ENCODE measurements at places on chromosomes 4 and X.

- no peak for DNase-seq
Measured at GRCh38 chr4:147366164-147366563, 114.7 kb upstream of the EDNRA start.

GRCh38 chrX:129092242-129092641 lies 431.0 kb downstream of the SMARCA1 start:
- DNase-seq = no peak

- no peak for DNase-seq
Measured at GRCh38 chrX:54920610-54921426, at the start of gene TRO. Gene TRO (plus strand): TSS chrX:54920824. CDS start chrX:54922247, 1,423 bp downstream.

DNA sequence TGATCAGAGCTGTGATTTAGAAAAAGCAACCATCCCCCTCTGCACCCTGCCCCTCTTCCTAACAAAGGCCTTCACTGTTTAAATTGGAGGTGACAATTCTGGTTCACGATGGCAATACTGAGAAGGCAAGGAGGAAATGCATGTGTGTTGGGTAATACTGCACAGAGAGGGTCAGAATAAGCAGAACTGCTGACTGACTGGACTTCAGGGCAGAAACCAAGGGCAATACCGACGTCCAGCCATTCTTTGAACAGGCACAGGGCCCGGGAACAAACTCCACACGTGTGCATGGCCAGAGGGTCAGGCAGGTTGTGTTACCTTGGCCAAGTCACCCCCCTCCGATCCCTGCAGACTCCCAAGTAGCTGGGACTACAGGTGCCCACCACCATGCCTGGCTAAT lies 6.0 kb downstream of the ACSL1 start:
- no peak for DNase-seq

DNA sequence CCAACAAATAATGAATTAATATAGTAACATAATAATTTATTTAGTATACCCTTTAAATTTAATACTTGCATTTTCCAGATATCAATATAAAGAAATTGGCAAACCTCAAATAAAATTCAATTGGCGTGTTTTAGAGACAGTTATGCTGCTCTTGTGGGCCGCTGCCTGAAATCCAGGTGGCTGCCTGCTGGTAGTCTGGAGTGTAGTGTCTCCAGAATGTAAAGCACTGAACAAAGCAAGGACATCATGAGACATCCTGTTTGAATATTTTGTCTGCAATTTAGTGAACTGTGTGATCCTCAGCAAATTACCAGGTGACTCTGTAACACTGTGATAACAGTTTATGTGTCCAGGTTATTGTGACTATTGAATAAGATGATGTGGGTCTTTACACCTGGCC lies 29.9 kb downstream of the ZFP42 start:
- no peak for DNase-seq

DNA sequence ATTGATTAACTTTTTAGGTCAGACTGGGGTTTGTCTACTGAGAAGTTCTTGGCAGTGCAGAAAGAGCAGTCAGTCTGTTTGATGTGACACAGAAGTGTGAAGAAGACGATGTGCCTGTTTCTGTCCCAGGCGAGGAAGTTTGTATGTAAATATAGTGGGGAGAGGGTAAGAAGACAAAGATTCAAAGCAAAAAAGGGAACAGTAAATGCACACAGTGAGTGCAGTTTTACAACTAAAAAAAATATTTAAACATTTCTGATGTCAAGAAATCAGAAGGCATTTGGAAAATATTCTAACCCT lies 264.9 kb downstream of the RAPGEF2 start:
- DNase-seq = no peak

DNA sequence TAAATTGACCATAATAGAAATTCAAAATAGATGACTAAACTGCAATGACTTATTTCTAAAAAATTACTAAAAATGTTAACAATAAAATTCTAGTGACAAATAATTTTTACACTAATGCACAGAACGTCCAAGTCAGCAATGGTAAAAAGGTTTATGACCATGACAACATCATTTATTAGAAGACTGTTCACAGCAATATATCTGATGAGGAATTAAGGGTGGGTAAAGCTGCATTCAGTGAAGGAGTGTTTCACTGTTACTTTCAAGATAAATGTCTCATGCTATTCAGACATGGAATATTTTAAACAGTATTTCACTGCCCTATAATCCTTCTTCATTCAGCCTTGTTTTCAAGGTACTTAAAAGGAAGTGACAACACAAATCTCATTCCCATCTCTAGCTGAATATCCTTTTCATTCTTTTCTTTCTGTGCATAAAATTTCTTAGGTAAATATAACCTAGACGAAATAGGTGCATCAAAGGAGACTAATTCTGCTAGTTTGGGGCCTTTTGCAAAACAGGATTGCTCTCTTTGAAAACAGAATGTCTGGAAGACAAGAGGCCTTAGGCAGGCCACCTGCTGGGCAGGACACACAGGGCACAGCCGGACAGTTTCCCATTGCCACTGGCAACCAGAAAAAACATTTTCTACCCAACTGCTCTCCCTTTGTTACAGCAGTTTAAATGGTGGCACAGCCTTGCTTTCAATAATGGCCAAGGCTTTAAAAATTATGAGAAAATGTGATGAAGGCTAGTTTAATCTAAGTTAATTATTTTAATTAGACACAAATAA lies 600.3 kb downstream of the SPRY1 start:
- no peak for DNase-seq

GRCh38 chrX:68724531-68725020 lies 77.1 kb downstream of the STARD8 start:
- DNase-seq = no peak

DNA sequence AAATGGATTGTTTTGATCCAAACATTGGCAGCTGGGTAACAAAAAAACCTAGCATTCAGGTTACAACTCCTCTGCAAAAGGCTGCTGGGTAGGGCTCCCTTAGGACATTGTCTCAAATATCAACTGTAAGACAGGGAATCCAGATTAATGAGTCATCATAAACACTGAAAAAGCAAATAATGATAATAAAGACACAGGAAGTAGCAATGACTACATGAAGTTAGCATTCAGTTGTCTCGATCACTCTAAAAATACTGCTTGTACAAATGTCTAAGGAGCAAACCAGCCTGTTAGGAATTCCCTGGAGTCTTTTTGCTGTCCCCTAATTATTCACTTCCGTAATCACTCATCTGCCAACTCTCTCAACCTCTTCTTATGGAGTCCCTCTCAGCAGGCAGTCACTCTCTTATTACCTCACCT lies 259.2 kb downstream of the GPC3 start:
- DNase-seq = no peak

DNA sequence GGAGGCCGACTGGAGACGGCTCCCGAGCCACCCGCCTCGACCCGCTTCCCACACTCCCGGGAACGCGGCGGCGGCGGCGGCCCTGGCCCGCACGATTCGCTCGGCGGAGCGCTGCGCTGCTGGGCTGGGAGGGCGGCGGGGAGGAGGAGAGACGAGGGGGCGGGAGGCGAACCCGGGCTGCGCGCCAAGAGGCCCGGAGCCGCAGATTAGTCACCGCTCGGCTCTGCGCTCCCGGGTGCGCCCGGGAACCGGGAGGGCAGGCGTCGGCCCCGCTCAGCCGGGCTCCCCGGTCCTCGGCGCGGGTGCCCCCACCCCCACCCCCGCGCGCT lies 11.2 kb upstream of the BCOR start:
- DNase-seq = no peak

DNA sequence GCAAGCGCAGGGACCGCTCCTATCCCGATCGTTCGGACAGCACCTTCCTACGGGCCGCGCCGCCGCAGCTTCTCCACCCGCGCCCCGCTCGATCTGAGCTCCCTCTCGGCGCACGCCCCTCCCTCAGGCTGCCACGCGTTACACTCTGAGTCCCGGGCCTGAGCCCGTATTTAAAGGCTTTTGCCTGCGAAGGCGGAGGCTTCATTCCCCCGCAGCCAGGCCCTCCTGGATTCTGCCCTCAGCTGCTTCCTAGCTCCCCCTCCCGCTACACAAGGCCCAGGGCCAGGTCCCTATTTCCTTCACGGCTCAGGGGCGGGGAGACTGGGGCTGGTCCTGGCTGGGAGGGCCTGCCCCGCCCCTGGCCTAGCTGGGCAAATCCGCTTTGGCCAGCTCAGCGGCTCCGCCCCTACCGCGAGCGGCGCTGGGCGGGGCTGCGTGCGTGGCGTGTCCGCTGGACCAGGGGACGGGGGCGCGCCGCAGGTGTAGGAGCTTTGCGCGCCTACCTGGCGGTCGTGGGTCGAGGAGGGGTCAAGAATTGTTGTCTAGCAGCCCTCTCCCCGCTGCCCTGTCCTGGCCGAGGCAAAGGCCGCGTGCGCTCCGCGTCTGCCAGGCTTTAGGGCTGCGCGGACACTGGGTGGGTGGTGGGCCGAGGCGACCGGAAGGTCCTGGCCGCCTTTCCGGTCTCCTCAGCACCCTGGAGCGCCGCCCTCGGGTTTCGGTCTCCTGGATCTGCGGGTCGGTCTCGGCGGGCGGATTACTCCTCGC lies at the start of gene UGDH:
UGDH (minus strand) TSS at position 144 of the 765 bp plus-strand sequence. CDS start 5,927 bp downstream, outside the sequence.
- DNase-seq = peak; percentile 75

DNA sequence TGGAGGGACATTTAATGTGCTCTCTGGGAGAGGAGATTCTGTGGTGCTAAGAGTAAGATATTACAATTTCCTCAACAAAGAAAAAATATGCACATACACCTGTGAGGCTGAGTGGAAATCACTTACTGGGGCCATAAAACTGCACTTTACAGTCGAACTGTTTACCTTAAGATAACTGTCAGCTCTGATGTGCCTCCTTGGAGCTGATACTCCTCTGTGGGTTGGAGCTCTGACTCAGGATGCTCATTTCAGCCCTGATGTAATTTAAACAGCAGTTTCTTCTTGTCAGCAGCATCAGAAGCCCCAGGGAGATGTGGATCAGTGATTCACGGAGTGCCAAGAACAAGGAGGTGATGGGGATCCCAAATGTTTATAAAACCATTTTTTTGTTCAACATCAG lies 241.9 kb upstream of the SFRP2 start:
- DNase-seq = no peak

DNA sequence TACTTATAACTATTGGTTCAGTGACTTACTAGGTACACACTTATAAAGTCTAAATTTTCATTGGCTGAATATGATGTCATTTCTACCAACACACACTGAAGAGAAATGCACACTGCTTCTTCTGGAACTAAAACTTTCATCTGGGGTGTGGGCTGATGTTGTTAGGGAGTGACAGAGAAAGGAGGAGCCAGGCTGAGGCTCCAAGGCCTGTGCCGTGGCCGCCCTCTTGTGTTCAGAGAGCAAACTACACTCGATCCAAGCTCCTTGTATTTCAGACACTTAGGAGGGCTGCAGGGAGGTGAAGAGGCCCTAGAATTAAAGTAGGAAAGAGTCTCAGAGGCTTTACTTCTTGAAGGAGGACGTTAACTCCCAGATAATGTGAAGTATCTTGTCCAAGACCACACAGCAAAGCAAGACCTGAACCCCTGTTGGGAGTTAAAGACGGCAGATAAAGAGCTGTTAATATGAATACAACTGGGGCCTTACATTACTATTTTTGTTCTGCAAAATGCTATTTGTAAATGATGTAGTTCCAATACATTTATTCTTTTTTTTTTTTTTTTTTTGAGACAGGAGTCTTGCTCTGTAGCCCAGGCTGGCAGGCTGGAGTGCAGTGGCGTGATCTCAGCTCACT lies 137.5 kb downstream of the AFAP1 start:
- peak; percentile 45 for DNase-seq

DNA sequence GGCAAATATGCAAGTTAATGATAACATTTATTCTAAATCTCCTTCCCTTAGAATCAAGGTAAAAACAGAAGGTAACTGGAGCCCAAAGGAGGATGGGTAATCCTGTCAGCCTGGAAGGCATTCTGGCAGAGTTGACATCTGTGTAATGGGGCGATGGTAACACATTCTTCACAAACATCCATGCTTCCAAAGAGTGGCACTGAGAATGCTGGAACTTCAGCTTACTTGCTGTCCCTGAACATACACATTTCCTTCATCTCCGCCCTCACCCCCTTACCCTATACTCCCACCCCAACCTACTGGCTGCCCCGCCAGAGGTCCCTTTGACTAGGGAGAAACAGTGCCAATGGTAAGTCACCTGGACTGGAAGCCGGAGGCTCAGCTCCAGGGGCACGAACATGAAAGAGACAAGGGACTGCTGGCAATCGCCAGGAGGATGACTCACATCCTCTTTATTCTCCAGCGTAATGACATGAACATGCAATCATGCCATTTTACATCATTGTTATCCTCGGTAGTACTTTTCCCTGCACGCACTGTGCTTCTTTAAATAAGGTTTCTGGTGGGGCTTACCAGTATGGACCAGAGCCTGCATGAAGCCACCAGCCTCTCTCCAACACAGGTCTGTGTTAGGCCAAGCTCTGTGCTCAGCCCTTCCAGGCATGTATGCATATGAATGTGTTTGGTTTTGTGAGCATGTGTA lies 694.2 kb upstream of the TENM3 start:
- no peak for DNase-seq

GRCh38 chr4:8830611-8831200 lies 40.9 kb downstream of the HMX1 start:
- DNase-seq = no peak

DNA sequence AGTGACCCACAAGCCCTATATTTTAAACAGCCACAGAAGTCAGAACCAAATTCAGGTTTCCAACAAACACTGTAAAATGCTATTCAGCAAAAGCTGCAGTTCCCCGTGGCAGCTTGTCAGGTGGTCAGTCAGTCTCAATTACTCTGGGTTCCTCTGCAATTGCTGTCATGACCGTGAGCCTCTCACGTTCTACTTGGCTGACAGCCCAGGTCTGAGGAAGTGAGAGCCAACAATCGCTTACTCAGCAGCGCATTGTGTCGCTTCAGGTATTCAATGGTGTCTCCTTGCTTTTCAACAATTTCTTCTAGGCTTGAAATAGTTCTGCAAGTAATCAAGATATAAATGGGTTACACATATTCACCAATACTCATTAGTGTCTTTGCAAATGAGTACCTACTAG lies 25.8 kb downstream of the TRIM75 start:
- DNase-seq = no peak

- no peak for DNase-seq
Measured at GRCh38 chr4:19095491-19096046, 1074.0 kb upstream of the LCORL start.

DNA sequence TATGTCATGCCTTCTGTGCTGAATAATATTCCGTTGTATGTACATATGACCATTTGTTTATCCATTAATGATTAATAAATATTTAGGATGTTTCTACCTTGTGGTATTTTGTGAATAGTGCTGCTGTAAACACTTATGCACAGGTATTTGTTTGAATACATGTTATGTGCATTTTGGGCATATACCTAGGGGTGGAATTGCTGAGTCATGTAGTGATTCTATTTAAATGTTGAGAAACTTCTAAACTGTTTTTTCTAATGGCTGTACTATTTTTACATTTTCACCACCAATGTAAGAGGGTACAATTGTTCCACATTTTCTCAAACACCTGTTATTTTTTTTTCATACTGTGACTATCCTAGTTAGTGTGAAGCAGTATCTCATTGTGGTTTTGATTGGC lies 1318.6 kb downstream of the TECRL start:
- DNase-seq = no peak

DNA sequence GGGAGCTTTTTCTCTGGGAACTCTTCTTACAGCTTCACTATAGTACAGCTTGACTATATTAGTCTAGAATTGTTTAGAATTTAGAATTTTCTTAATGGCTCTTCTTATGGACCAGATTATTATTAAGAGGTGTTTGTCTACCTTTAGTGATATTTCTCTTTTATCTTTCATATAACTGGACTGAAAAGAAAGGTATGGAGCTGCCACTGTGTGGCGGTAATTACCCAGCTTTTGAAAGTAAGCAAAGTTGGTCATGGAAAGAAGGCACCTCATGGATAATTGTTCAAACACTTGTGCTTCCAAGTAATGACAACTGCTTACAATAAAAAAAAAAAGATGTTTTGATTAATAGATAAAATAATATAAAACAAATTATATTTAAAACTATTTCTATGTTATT lies 1112.5 kb downstream of the TECRL start:
- no peak for DNase-seq

GRCh38 chrX:130916636-130917422 lies 13.8 kb upstream of the ENOX2 start:
- DNase-seq = peak; percentile 0

All from activated CD8-positive, alpha-beta memory T cell treated with anti-CD3 and anti-CD28 coated beads for 48 hours (primary cell).